ENCODE measurements at places on chromosomes 4 and X.
A peak's percentile ranks its signal among the peaks of the same experiment; 100 is the strongest.

DNA sequence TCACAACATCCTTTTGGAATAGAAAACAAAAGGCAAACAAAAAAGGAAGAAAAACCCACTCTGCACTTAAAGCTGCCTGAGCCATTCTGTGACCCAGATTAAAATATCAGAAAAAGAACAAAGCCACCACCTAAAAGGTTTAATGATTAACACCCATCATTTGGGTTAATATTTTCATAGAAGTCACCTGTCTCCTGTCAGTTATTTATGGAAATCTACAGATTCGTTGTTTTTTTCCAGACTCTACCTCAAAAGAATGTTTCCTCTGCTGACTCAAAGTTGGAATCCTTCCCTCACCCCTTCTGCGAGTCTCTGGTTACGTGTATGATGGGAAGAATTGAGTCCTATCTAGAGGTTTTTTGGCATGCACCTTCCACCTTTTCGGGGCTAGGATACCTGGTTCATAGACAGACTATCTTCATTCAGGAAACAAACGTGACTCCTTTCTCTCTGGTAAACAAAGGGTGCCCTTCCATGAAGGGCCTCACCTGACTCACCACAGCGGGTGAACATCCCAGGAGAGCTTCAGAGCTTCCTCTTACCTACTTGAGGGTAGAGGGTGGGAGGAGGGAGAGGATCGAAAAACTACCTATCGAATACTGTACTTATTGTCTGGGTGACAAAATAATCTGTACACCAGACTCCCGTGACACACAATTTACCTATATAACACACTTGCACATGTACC is 19.6 kb upstream of the CA5B start:
- DNase-seq = no peak

DNA sequence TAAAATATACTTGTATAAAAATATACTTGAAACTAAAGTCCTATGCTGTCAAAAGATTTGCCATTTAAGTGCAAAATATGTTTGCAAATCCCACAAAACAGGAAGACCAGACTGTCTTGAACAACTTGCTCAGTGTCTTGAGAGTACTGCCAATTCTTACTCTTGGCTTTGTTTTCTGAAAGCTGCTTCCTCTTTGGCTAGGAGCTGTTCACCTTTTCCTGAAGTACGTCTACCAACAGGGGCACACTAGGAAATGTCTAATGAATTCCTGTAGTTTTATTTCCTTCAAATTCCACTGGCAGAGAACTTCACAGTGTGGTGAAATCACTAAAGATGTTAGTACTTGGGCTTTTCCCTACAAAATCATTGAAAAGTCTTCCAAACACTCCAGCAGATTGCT is 46.4 kb upstream of the ABCG2 start:
- no peak for DNase-seq

DNA sequence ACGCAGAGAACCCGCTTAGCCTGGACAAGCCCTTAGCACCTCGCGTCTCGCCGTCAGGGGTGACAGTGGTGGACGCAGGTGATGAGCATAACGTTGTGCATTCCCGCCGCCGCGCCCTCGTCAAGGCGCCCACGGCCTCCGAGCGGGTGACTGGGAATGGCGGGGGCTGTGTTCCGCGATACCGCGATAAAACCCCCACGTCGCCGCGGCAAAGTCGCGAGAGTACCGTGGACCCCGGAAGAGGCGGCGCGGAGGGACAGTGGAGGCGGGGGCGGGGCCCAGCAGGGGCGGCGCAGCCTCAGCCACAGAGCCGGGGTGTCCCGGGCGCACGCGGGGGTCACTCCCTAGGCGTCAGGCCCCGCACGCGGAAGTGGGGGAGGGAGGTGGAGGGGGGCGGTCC is 53.8 kb downstream of the ZFYVE28 start:
- DNase-seq = no peak

DNA sequence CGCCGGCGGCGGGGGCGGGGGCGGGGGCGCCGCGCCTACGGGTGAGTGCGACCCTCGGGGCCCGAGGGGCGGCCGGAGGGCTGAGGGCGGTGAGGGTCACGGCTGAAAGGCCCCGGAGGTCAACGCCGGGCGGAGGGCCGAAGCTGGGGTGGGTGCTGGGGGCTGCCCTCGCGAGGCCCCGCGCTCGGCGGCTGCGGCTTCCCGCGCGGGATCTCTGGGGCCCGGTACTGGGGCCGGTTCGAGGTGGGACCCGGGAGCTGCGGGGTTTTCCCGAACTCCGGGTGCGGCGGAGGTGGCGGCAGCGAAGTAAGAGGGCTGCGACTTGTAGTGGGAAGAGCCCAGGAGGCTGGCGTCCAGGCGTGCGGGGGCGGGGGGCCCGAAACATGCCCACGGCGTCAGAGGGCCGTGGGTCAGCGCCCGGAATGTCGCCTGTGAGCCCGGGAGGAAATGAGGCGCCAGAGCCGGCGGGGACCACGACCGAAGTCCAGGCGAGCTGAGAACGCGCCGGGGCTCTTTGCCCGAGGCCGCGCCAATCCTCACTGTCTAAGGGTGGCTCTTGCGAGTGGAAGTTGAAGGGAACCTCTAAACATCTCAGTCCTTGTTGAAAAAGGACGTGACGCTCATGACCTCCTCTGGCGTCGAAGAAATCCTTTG is 407 bp downstream of the IL13RA1 start:
- DNase-seq = peak; percentile 56

DNA sequence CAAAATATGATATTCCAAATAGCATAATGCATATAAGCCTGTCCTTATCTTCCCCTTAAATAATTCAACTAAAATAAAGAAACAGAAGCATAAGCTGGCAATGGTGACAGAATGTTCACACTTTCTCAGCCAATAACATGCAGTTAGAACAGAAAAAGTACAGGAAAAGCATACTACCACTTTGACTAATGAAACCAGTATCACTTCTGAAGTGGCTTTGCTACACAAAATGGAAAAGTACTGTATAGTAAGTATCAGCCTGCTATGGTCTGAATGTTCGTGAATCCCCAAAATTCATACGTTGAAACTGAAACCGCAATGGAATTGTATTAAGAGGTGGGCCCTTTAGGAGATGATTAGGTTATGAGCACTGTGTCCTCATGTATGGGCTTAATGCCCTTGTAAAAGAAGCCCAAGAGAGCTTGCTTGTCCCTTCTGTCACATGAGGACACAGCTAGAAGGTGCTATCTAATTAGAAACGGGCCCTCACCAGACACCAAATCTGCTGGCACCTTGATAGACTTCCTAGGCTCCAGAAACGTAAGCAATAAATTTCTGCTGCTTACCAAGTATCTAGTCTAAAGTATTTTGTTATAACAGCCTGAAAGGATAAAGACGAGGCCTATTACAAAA is 102.6 kb downstream of the PRDM5 start:
- no peak for DNase-seq

DNA sequence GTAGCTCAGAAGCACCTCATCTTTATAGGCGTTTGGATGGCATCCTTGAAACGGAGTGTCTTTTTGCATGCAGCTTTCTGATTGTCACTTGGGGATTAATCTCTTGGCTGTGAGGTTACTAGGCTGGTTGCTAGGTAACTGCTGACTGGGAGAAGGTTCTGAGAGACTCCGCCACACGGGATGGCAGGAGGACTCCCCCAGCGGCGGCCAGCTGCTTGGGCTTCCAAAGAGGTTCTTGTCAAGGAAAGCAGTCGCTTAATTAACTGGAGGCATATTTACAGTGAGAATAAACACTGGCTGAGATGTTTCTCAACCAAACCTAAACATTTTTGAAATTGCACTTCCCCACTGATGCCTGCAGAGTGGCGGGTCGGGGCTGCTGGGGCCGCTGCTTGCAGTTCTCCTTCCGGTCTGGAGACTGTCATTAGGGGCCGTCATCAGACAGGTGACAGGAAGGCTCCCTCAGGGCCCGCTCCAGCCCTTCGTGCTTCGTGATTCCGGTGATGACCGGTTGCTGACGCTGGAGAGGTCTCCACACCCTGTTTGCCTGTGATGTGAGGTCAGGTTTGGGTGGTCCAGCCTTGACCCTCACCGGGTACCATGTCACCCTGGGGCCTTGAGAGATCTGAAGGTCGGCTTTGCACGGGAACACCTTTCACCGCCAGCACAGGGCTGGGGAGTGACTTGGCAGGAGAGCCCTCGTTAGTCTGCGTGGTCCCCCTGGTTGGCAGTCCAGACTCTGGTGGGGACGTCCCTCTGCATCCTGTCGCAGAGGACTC is 9.1 kb downstream of the NSG1 start:
- no peak for DNase-seq

- no peak for DNase-seq
Measured at GRCh38 chrX:136397001-136397400, 90.7 kb upstream of the BRS3 start.

DNA sequence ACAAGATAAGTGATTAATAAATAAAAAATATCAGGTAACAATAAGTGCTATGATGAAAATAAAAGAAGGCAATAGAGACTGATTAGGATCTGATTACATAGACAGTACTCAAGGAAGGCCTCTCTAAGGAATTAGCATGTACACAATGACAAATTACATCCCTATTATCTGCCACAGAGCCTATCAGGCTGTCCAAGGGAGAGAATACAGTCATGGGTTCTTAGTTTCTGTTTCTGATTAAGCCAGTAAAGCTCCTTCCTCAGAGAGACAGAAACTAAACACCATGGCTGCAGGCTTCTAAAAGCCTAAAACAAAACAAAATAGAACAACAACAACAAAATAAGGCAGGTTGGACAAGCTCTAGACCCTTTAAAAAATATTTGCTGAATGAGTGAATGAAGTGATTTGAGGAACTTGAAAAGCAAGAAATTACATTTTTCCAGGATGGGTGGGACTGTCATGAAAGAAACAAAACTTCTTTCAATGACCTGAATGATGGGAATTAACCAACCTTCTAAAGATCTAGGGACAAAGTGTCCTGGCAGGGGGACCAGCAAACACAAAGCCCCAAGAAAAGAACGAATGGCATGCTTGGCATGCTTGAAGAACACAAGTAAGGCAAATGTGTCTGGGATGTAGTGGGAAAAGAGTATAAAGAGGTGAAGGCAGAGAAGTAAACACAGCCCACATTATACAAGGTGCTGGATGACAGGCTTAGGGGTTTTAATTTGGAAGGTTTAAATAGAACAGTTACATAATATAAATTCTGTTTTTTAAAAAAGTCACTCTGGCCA is 44.1 kb downstream of the NAA11 start:
- no peak for DNase-seq

Measured in left hindlimb (tissue), 1 donor.